ENCODE measurements at places on chromosomes 6 and 20. TPM values are rescaled to one million over a fixed set of nuclear protein-coding genes. Genes with fewer than 3 reads are reported as not detected.

Gene CGAS
- total RNA-seq: 0.96 TPM

Gene KCNG1
- total RNA-seq: 0.30 TPM

- DNase-seq: no peak
Measured at GRCh38 chr6:169046021-169046420, 207.6 kb downstream of the THBS2 start.

GRCh38 chr20:19874040-19874727, 116.1 kb downstream of the RIN2 start:
- no peak for DNase-seq

DNA sequence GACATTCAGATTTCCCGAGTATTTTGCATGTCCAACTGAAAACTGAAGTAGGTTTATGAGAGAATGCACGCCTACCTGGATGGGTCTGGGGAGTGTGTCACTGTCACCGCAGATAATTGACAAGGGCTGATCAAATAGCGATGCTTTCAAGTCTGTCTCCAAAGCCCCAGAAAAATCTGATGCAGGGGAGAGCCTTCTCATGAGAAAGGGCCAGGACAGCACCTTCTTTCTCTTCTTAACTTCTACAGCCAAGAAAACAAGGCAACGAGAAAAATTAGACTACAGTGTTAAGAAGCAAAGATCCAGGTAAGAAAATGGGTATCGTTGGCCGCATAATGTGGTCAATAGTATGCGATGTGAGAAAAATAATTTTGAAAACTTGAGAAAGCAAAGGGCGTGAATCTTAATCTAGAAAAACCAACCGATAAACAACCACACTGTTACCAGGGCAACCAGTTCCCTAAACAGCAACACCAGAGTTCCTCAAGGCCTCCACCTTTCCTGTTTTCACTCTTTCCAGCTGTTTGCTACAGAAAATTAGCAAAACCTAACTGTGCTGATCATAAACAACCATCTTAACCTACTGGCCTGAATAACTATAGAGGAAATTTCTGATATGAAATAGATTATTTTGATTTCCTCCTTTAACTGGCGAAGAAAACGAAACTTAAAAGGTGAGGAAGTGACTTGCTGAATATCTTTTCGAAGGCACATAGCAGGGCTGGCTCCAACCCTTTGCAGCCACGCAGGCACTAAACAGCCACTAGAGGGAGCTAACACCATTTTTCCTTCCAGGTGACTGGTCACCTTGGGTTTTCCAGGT, 2.6 kb downstream of the TAGAP start:
- no peak for DNase-seq

Gene CDSN
- total RNA-seq: not detected

DNA sequence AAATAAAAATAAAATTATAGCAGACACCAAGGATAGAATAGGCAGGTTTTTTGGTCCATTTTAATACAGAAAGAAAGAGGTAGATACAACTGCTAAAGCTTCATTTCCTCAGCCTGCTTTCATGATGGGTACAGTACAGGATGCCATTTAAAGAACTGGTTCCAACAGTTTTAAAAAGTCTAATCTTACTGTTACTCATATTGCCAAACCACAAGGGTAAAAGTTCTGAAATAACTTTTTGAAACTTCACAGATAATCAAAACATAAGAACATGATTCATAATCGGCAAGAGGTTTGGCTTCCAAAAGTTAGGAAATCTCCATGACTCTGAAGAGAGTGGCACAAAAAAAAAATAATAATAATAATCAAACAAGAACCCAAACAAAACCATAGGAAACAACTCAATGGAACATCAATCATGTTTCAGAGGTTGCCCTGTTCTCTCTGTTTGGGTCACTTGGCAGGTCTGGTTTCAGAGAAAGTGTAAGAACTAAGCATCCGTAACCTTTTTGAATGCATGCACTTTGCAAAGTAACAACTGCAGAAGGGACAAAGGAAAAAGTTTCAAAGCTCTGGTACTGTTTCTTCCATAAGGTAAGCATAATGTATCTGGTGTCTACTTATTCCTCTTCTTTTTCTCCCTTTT, 79.7 kb downstream of the SMLR1 start:
- no peak for DNase-seq

DNA sequence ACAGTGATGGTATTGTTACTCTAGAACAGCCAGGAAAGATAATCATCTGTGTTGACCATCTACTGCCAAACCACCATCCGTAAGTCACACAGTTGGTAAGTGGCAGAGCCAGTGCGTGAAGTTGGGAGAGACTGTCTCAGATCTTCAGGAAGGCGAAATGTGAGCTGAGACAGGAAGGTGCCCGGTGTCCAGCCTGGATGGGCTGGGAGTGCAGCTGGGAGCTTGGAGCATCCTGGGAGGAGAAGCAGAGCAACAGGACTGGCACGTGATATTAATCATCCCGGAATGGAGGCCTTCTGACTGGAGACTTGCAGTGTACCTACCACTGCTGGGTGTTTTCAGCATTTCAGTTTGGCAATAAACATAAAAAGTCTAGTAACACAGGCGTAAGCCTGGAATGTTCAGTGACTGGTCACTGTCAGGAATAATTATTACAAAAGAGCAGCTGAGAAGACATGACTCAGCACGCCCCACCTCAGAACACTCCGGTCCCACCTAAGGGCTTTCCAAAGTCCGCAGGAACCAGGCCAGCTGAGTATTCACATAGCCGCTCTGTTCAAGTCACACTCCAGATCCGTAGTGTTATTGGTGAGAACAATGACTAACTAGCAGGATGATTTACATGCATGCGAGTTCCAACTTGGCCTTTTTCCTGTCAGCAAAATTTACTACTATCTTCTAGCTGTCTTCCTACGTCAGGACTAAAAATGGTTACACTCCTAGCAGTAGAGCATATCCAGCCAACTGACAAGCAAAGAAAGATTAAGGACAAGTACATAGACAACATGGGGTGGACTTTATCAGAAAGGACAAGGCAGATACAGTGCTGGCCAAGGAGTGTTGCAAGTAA, 45.1 kb upstream of the PNRC1 start:
- DNase-seq: peak; percentile 78

Gene MICB
- total RNA-seq: 1.1 TPM

DNA sequence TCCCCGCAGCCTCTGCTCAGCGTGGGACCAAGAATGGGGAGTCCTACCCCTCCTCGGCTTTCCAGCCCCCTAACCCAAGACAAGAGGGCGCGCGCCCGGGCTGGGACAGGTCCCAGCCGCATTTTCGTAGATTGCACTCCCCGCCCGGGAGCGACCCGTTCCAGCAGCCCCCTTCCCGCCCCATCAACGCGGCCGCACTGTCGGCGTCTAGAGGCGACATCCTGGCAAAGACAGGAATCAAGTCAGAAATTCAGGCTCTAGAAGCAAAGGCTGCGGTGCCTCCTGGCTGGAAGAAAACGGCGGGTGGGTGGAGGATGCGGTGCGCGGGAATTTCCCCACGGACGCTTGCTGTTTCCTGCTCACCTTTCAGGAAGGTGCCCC, 957 bp downstream of the PROKR2 start:
- DNase-seq: no peak

Gene GNMT
- total RNA-seq: 0.77 TPM

All from left ventricle myocardium inferior (tissue), 1 donor.